ENCODE measurements at places on chromosomes 7 and 10.

DNA sequence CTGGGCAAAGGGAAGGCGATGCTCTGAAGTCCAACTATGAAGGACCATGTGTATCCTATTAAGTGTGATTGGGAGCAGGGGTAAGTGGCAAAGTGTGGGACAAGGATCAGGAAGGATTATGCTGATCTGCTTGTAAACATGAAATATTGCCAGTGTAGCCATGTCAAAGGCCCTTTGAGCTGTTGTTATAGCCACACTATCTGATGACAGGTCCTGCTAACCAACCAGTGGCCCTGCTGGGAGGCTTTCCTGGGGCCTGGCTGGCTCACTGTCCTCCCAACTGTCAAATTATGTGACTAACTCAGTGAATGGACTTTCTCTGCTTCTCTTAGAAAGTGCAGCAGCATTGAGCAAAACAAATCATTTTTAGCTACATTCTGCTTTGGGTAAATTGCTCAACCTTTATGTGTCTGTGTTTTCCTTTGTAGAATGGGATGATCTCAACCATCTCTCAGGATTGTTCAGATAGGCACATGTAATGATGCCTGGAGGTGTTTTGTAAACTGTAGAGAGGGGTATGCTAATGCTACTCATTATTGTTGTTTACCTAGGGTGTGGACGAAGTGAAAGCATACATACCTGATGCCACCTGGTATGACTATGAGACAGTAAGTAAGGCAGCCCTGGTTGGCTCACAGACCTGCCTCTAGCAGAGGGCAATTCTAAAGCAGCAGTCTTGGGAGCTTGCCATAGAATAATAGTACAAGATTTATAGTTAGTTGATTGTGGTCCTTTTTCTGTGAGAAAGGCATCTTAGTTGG is 47.4 kb downstream of the MGAM2 start:
- no peak for DNase-seq

GRCh38 chr10:62103857-62104256 is 164.8 kb downstream of the RTKN2 start:
- no peak for DNase-seq

GRCh38 chr7:138913783-138914182 is 67.4 kb downstream of the KIAA1549 start:
- DNase-seq: no peak

GRCh38 chr10:17548162-17548561 is 69.0 kb downstream of the HACD1 start:
- DNase-seq: no peak

DNA sequence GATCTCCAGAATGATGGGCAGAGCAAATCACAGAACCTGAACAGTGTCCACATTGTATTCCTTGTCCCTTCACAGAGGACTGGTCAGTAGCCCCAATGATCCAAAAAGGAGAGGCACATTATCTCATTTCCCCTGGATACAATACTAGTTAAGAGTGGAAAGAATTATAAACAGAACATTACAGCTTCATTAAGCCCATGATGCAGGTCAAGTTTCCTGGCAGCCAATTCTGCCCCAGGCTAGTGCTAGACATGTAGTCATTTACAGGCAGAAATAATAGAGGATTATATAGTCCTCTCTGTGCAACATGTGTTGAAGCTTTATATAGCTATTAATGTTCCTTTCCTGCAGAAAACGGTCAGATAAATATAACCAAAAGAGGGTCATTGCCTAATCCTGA is 124.3 kb upstream of the WNT16 start:
- DNase-seq: peak; percentile 78

DNA sequence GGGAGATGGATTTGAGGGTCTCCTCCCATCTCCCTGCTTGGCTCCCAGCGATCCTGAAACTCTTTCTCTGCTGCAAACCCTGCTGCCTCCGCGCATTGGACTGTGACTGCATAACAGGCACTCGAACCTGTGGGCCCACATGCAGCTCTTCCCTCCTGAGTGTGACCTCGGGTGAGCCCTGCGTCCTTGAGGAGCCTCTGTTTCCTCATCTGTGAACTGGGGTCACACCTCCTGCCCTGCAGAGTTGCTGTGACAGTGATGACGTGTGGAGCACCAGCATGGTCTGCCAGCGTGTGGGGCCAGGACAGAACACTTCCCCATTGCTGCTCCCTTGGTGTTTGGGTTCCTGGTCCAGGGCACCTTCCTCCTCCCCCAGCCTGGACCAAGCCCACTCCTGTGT is 46.9 kb upstream of the PSMG3 start:
- no peak for DNase-seq

DNA sequence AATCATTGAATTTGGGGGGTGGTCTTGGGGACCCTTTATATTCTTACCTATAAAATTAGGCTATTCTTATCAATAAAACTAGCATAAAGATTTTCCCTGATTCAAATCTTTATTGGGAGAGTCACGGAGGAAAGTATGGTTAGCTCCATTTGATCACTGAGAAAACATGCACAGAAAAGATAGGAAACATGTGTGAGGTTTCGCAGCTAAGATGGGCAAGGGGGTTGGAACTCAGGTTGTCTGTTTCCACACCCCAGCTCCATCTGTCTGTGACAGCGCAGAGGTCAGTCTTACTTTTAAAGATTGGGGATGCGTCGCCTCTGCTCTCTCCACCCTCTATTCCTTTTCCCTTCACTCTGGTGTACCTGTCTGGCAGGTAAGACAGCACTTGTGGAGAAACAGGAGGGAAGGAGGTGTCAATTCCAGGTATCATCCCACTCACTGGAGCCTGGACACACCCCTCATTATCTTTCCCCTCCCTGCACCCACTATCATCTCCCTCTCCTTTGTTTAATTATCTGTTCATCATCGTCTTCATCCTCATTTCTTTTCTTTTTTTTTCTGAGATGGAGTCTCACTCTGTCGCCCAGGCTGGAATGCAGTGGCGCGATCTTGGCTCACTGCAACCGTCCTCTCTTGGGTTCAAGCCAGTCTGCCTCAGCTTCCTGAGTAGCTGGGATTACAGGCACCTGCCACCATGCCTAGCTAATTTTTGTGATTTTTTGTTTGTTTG is 2.4 kb upstream of the DENND10 start:
- DNase-seq: no peak
